Stimulated activated CD4-positive, alpha-beta T cell treated with anti-CD3 and anti-CD28 coated beads, TNF-alpha, amount 100 ng/mL, for 1 hour (primary cell): ENCODE measurements at places on chromosomes 1 and 21.

DNA sequence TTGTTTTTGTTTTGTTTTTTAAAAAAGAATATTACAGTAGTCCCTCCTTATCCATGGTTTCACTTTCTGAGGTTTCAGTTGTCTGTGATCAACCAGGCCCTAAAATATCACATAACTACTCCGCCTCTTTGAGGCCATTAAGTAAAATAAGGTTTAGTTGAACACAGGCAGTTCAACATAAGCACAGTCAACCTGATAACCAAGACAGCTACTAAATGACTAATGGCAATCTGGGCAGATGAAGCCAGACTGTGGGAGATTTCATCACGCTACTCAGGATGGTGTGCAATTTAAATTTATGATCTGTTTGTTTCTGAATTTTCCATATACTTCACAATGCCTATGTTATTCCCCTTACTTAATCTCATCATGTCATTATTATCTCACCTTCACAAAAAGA lies 30.1 kb downstream of the LDLRAD1 start:
- DNase-seq, result no peak

- DNase-seq, result no peak
Observed at GRCh38 chr1:165942062-165942461, 114.6 kb downstream of the UCK2 start.

GRCh38 chr1:205310976-205311704 lies 10.4 kb downstream of the NUAK2 start:
- DNase-seq, result no peak

DNA sequence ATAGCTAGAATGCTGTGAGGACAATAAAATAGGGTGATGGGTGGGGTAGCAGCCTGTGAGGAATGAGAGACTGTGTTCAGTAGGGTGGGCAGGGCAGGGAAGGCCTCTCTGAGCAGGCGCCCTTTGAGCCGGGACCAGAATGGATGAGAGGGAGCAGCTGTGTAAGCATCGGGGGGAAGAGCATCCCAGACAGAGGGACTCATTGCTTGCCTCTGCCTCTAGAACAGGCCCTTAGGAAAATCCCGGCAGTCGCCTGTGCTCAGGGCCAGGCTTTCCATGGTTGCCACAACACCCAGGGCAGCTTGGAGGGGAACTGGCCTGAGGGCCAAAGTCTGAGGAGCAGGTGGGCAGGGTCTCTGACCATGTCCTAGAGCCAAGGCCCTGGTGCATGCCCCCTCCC lies 774 bp downstream of the SLC2A7 start:
- DNase-seq, result no peak

- no peak for DNase-seq
Observed at GRCh38 chr1:241074507-241074906, 282.5 kb downstream of the RGS7 start.

DNA sequence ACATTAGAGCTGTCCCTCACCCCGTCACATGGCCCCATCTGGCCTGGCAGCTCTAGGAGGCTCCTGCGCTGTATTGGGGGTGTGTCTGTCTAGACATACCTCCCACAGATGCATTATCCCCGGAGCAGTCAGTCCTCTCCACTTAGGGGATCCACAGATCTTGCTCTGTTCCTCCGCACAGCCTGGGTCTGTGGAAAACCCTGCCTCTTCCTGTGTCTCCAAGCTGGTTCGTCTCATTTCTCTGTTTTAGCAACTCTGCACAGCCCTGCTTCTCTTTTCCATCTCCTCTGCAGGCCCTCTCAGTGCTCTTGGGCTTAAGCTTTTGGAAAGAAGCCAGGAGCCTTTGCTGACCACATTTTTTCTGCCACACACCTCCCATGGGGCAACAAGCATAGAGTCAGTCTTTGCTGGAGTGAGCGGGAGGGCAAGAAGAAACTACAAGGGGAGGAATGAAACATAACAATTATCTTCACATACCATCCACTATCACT lies 241.5 kb downstream of the FOXD2 start:
- no peak for DNase-seq

DNA sequence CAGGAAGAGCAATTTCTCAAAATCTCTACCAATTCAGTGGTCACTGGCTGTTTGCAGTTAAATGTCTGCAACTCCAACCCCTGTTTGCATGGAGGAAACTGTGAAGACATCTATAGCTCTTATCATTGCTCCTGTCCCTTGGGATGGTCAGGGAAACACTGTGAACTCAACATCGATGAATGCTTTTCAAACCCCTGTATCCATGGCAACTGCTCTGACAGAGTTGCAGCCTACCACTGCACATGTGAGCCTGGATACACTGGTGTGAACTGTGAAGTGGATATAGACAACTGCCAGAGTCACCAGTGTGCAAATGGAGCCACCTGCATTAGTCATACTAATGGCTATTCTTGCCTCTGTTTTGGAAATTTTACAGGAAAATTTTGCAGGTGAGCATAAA lies 167.2 kb downstream of the CRB1 start:
- DNase-seq, result no peak

DNA sequence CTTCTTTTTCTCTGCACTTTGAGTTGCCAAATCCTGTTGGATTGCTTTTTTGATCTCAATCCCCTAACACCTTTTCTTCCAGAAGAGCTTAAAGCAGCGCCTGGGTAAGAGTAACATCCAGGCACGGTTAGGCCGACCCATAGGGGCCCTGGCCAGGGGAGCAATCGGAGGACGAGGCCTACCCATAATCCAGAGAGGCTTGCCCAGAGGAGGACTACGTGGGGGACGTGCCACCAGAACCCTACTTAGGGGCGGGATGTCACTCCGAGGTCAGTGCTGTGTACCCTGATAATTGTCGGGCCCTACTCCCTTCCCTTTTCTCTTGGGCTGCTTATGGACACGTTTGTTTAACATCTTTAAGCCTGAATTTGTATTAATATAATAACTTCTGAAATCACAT lies 8.3 kb downstream of the CHTOP start:
- no peak for DNase-seq

DNA sequence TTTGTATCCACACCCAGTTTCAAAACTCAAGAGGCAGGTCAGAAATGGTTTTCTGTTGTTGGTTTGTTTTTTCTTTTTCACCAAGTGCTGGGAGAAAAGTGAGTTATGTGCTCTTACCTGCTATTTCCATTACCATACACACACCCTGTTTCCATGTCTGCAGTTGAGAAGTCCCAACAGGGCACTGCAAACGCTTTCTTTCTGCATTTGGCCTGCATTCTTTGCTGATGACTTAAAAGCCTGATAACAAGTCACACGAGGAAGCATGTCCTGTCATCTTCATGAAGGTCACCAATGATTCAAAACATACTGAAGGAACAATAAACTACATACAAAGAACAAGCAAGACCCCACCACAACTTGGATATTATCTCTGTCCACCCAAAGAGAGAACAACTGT lies 24.8 kb upstream of the KCNE1 start:
- DNase-seq, result no peak

DNA sequence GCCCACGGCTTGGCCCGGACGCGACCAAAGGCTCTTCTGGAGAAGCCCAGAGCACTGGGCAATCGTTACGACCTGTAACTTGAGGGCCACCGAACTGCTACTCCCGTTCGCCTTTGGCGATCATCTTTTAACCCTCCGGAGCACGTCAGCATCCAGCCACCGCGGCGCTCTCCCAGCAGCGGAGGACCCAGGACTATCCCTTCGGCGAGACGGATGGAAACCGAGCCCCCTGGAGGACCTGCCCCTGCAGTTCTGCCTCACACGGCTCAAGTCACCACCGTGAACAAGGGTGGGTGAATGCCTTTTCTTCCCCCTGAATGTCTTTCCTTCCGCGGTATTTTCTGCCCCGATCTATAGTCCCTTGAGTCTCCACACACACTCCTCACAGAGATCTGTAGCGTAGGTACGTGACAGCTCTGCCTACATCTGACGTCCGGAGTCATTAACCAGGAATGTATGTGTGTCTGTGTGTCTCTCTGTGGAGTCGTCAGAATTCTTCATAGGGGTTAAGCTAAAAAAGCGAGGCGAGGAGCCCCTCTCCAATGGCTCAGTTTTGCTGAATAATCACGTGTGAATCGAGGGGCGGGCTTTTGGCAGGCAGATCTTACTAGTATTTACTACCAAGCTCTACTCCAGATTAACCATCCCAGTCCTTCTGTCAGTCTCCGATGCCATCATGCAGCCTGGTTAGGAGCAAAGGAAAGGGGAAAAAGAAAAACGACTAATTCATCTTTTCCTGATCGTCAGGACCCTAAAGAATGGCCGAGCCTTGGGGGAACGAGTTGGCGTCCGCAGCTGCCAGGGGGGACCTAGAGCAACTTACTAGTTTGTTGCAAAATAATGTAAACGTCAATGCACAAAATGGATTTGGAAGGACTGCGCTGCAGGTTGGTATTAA lies at the start of gene CDKN2C:
TSS of gene CDKN2C (plus strand) at position 635 of the 898 bp plus-strand sequence. CDS start at position 759, 124 bp downstream.
- no peak for DNase-seq

GRCh38 chr1:91170571-91170970 lies 148.7 kb upstream of the ZNF644 start:
- DNase-seq, result no peak

DNA sequence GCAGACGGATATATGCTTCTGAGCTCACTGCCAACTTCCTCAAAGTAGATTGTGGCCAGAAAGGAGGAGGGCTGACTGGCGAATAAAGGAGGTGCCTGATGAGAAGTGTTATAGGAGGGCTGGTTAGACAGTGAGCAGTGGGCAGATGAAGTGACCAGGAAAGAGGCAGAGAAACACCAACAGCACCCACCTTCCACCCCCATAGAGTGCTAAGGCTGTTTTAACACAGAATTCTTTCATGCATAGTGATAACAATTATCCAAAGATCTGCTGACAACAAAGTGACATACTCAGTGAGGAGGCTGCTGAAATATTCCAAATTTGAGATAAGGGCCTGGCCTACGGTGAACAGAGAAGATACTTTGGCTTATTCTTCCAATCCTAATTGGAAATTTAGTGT lies 21.2 kb upstream of the MTR start:
- no peak for DNase-seq

DNA sequence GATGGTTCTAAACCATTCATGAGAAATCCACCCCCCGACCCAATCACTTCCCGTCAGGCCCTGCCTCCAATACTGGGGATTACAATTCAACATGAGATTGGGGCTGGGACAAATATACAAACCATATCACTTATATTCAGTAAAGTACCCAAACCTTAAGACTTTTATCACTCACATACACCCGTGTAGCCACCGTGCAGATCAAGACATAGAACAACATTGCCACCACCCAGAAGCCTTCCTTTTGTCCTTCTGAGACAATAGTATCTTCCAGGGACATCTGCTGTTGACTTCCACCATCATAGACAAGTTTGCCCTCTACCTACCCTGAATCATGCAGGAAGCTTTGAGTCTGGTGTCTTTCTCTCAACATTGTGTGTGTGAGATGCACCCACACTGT lies 37.5 kb downstream of the CLIC6 start:
- DNase-seq, result no peak

DNA sequence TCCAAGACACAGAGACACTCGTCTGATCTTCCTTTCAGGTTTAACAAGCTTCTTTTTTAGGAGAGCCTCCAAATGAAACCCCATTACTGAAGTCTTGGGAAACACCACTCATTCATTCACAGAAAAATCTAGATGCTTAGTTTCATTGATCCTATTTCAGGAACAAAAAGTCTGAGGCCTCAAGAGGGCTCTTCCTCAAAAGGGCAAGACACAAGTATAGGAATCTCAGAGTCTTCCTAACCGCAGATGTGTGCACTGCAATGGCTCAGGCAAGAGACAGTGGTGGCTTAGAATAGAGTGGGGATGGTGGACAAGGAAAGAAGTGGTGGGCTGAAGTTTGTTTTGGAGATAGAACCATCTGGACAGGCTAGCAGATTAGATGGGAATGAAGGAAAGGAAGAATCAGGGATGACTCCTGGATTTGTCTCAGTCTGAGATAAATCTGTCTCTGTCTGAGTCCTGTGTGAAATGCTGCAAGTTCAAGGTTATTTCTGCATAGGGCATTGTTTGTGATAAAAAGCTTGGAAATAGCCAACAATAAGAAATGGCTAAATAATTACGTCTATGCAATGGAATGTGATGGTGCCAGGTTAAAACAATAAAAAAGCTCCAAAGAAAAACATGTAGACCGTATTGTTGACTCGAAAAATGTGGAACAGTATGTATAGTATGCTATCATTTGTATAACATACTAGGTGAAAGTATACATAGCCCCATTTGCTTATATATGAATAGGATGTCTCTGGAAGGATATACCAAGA lies 8.9 kb upstream of the CTSE start:
- DNase-seq, result no peak

GRCh38 chr1:24936684-24937083 lies 6.6 kb upstream of the RUNX3 start:
- DNase-seq, result no peak
